CD4-positive, alpha-beta T cell (primary cell): ENCODE measurements at places on chromosomes 7 and 10.
A peak's percentile ranks its signal among the peaks of the same experiment; 100 is the strongest.

DNA sequence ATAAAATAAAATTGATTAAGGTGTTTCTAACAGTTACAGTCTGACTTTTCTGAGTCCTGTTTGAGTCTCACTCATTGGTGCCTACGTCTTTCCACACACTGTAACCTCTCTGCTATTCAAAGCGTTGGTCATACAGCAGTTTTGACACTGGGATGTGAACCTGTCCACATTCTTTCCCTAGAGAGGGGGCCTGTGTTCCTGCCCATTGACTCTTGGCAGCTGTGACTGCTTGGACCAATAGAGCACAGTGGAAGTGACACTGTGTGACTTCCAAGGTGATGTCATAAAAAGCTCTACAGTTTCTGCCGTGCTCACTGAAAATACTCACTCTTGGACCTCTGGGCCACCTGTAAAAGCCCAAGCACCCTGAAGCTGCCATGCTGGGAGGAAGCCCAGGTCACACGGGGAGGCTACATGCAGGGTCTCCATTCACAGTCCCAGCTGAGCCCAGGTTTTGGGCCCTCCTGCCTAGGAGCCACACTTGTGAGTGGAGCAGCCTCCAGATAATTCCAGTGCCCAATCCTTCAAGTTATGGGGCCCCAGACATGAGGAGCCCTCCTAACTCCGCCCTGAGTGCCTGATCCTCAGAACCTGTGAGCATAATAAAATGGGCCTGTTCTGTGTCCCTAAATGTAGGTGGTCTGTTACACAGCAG, 704 bp upstream of the ANTXRL start:
- DNase-seq = no peak

DNA sequence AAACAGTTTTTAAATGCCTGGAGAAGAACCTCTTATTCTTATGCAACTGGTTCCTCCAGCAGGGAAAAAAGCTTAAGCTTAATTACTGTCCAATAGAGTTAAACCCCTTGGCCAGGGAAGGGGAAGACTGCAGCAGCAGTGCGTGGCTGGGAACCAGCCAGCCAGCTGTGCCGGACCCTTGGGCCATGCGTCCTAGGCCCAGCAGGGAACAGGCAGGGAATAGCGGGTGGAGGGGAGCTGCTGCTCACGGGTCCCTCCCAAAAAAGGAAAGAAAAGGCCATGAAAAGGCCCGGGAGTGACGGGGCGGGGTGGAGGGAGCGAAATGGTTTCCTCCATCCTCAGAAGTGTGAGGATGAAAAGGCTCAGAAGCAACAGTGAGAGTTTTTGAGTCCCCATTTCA, 35.2 kb upstream of the HECW1 start:
- no peak for DNase-seq

DNA sequence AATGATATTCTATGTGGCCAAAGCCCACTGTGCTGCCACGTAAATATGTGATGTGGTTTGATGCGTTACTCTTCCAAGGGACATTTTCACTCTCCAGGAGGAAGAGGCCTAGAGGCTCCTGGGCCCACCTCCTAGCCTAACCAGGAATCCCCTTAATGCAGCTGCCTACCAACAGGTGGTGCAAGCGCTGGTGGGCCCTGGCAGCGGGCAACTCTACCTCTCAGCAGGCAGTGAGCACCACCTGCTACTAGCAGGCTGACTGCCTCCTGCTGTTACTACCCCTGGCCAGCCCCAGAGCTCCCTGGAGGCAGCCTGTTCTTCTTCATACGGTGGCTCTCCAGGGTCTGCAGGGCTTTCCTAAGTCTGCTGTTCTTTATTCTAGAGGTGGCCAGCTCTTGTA, 62.8 kb downstream of the CDH23 start:
- DNase-seq = no peak

DNA sequence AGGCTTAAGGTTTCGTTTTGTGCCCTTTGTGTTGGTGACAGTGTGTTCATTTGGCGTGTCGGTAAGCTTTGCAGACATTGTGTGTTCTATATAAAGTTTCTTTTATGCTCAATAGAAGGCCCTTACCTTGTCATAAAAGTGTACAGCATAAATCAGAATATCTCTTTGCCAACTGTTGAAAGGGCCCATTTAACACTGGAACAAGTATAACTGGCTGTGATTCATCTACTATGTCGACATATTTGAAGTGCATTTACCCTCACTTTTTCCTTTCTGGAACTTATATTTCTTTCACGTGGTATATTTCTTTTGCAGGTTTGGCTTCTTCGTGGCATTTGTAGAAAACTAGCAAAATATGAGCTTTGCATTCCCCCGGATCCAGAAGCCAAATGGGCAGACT, 32.7 kb downstream of the EEPD1 start:
- no peak for DNase-seq

DNA sequence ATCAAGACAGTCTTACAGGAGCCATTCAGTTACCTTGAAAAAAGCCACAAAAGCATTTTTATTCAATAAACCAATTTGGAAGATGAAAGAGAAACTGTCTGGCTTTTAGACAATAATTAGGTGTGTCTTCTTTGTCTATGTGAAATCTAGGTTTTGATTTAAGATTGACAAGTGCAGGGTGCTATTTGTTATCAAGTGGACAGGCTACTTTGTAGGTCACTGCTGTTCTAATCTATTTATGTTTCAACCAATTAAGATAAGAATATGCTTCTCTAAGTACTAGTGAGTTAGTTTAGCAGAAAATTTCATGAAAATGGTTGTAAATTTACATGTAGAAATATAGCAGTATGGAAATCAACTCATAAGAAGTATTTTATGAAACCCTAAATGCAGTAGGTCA, 177.5 kb downstream of the CACNA2D1 start:
- DNase-seq = no peak

GRCh38 chr10:44028384-44029137, 356.3 kb downstream of the CXCL12 start:
- no peak for DNase-seq

GRCh38 chr7:102300643-102301221, 14.1 kb downstream of the SH2B2 start:
- DNase-seq = no peak

- DNase-seq = no peak
Measured at GRCh38 chr7:44955733-44956132, 23.1 kb downstream of the MYO1G start.

GRCh38 chr7:150570556-150571465, 3.6 kb downstream of the GIMAP4 start:
- no peak for DNase-seq

DNA sequence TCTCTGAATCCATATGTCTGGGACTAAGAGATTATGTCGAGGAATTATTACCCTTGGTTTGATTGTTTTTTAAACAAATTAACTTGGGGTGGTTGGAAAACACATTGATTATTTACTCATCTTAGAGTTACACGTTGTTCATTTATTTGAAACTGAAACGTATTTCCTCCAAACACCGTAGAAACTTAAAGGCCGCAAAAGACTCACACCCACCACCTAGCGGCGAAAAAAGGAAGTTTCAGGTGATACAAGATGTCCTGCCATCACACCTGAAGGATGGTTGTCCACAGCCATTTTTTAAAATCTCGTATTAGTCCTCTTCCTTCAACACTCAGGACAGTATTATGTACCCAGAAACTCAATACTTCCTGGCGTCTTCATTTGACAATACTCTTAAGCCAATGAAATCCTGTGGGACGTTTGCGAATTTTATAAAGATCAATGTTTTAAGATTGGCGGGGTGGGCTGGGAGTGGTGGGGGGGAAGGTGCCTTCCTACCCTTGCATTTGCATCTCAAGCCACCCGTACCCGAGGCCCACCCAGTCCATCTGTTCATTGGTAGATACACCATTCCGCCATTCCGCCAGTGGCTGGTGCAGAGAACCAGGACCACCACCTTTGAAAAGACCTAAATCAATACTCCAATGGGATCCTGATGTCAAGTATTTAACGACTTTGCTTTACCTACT, 1.4 kb upstream of the LCOR start:
- DNase-seq = peak; percentile 71

DNA sequence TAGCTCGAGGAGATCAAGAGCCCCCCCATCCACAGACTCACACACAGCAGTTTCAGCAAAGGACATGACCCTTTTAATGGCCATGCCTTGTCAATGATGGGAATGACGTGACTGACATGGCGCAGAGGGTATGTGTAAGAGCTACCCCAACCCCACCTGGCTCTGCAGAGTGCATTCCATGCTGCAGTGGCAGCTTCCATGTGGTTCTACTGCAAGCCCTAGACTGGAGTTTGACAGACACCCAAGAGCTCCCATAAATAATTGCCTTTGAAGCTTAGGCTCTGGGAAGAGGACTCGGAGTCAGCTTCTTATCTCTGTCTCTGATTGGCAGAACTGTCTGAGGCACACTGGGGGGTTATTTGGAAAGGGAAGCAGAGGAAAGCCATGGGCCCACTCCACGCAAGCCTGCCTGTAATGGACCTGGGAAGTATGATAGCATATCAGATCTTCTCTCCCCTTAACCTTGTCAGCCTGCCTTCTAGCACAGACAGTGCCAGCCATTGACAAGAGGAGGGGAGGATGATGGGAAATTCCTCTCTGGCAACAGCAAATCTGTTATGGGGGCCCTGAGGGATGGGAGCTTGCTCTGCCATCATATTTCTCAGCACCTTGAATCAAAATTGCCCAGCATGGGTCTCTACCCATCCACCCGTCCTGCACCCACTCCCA, 478.5 kb upstream of the PODXL start:
- no peak for DNase-seq

- DNase-seq = peak; percentile 31
Measured at GRCh38 chr10:8365935-8366911, 311.7 kb downstream of the GATA3 start.

- DNase-seq = no peak
Measured at GRCh38 chr10:68877482-68878110, 23.5 kb upstream of the DDX50 start.

- peak; percentile 84 for DNase-seq
Measured at GRCh38 chr7:38368191-38368605, 94.8 kb upstream of the TARP start.

DNA sequence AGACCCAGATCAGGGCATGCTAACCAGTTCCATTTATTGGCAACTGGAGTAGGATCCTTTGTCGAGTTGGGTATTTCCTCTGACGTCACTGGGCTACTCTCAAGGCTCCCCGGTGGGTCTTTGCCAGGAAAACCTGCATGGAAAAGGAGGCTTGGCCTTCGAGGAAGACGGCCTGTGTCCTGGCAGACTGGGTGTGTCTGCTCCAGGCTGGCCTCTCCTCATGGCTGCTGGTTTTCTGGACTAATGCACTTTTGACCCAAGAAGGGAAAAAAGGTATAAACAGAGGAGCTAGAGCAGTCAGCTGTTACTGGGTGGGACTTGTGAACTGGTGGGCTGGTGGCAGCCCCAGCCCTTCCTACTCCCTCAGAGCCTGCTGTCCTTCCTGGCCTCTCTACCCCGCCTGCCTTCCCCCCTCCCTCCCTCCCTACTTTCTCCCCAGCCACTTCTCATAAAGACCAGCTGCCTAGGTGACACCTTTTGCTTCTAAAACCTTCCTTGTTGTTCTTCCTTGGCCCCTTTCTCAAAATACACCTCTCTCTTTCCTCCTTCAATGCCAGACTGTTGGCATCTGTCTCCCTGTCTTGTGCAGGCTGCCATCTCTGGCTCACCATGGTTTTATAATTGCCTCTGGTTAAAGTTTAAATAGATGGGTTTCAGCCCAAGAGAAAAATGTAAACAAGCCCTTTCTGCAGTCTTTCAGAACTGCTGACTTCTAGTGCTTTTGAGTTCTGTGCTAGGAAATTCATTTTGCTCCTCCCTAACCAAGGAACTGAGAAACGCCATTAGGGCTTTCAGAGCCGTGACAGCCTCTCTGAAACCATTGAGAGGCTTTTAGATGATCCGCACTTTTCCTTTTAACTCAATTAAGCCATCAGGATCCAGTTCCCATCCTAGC, 101.8 kb upstream of the MKLN1 start:
- DNase-seq = no peak

DNA sequence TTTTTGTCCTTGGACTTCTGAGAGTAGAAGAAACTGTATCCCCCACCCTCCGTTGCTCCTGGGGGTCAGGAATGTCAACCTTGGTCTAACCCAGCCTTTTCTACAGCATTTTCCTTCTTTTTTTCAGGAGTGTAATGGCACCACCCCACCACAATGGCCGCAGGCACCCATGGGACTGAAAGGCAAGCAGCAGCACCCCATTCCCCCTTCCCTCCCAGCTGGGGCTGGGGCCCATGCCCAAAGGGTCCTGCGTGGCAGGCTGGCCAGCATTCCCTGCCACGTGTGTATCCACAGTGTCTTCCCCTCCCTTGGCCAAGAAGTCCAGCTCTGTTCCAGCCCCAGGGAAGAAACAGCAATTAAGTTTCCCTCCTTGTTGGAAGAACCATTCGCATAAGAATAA, 106.9 kb downstream of the ZPBP start:
- DNase-seq = no peak

GRCh38 chr10:60461688-60462087, 72.0 kb upstream of the ANK3 start:
- no peak for DNase-seq

- no peak for DNase-seq
Measured at GRCh38 chr10:85791818-85792532, 574.6 kb downstream of the GRID1 start.

DNA sequence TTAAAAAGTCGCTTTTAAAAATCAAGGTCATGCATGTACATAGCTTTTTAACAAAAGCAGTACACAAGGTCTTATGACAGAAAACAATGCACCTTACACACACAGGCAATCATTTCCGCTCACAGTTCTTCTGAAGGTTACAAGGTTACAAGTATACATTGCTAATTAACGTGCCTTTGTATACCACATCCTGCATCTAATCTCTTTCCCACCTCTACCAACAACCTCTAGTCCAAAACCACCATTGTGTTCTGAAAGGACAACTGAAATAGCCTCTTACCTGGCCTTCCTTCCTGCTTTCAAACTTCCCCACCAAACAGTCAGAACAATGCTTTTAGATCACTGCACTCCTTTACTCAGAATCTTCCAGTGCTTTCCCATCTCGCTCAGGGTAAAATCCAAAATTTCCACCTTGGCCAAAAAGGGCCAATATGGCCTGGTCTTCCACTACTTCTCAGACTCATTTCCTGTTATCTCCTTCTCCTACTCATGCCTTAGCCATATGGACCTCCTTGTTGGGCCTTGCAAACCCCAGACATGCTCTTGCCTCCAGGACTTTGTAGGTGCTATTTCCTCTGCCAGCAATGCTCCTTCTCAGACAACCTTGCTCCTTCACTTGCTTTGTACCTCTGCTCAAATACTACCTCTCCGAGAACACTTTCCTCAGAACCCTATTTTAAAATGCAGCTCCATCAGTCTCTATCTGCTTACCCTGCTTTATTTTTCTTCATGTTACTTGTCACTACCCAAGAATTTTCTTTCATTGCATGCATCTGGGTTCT, 205.4 kb downstream of the DNAJC1 start:
- DNase-seq = no peak

DNA sequence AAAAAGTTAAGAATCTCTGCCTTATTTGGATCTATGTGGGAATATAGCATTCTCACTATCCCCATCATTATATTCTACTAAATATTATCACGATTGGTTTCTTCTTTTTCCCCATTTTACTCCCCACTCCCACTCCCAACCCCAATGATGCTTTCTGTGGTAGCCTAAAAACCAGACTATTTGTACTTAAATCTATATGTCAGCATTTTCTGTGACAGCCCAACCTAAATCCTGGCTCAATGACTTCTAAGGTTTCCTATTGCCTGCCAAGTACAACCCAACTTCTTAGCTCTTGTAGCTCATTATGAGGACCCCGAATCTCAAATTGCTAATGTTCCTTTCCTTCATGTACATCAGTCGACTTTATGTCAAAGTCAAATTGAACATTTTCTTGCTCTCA, 598.6 kb downstream of the XPNPEP1 start:
- DNase-seq = no peak
